ENCODE measurements at places on chromosomes 16 and 17.

DNA sequence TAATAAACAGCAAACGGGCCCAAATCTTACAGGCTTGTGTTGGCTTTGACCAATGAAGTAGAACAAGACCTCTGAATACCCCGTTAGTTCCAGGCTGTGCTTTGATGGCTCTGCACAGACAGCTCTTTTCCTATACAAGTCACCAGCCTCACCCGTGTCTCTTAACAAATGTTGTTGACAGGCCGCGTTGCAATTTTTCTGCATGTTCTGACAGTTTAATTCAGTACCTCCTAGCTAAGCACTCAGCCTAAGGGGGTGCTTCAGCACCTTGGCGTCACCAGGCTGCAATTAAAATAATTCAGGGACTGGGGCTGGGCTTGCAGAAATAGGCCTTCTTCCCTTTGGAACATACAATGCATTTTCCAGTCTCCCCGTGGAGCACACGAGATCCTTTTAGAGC is 500.1 kb downstream of the MAF start:
- no peak for DNase-seq

DNA sequence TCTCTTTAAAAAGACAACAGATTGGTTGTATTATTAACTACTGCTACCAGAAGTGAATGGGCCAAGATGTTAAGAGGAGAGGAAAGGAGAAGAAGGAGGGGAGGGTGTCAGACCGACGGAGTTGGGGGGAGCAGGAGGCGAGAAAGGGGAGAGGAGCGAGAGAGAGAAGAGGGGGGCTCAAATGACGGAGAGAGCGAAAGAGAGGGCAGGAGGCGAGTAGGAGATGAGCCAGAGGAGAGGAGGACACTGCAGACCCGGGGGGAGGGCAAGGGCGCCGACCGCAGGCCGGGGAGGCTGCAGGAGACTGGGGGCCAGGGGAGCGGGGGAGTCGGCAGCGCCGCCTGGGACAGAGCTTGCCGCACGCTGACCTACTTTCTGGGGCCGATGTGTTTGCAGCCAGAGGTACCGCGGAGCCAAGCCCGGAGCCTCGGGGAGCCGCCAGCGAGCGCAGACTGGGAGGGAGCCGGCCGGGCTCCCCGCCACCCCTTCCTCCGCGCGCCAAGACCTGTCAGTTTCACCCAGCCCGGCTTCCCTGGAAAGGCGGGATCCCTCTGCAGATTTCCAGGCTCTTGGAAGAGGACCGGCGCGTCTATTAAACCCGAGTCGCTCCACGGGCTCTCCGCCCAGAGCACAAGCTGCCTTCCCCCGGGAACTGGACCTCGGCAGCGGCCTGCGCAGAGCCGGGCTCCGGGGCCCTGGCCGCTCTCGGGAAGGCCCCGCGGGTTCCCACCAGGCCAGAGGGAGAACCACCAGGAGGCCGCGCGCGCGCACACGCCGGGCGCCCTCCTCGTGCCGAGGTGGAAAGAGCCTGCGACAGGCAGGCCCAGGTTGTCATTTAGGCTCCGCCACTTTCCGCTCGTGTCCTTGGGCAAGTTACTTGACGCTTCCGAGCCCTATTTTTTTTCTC is 74.6 kb downstream of the CMC2 start:
- no peak for DNase-seq

DNA sequence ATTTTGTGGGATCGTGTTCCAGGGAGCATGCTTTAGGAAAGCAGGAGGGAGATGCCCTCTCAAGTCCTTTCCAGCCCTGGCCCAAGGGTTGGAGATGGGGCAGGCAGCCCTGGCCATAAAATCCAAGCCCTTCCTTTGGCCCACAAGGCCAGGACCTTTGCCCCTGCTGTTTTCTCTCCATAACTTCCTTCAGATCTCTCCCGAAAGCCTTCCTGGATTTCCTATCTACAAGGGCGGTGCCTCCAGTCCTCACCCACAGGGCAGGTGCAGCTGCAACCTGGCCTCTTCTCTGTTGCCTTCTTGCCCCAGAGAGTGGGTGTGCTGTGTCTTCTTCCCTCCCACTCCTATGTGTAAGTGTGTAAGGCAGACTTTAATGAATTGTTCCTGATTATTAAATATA is 8.5 kb upstream of the PDP2 start:
- DNase-seq = no peak

DNA sequence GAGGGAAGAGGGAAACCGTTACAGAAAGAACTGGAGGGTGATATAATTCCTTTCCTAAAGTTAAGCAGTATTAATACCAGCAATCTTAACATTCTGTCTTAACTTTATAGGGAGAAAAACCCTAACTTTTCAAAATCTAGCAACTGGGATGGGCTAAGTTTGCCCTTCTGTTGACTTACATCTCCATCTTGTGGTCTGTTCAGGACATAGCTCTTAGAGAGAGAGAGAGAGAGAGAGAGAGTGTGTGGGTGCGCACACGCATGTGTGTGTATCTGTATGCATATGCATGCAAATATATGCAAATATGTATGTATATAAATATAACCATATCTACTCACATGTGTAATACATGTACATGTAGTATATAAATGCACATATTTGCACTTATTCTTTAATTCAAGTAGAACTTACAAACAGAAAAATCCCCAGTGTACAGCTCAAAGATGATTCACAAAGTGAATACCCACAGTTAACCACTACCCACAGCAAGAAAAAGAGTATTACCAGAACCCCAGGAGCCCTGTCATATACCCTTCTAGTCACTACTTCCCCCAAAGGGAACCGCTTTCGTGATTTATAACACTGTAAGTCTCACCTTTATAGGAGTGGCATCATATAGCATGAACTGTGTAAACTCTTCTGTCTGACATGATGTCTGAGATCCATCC is 46.5 kb downstream of the STX8 start:
- DNase-seq = no peak

DNA sequence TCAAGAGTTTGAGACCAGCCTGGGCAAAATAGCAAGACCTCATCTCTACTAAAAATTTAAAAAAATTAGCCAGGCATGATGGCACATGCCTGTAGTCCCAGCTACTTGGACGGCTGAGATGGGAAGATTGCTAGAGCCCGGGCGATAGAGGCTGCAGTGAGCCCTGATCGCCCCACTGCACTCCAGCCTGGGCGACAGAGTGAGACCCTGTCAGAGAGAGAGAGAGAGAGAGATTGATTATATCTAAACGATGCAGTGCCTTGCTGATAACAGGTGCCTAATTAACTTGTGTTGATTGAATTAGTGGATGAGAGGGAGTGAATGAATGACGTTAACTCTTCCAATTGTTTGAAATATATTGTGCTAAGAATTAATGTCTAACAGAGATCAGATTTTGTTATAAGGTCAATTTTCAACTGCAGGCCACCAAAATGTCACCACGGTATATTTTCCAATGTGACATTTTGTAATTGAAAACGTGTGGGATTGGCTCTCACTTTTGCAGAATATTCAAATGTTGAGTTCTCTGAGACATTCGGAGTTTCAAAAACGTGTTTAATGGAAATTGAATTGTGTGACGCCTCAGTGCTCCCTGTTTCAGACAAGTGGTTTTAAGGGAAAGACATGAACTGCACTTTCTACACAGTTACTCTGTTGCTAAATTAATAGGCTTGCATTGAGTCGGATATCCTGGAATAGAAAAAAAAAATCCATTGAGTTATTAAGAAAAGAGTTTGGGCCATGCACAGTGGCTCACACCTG is 53.6 kb downstream of the ABAT start:
- DNase-seq = no peak

DNA sequence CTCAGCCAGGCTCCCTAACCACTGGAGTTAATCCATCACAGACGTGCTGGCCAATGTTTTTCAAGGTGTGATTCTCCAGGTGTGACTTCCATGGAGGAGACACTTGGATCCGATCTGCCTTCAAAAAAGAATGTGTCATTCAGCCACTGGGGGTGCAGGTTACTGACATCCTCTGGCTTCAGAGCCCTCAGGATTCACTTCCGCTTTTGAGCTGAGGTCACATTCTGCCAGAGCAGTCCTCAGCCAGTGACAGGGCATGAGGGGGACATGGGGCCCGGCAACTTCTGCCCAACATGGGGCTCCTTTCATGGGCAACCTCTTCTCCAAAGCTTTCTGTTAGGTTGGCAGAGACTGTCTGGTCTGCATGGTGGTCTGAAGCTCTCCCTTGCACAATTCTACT is 81.4 kb downstream of the GRIN2A start:
- DNase-seq = no peak

- no peak for DNase-seq
Observed at GRCh38 chr16:57017251-57017650, 27.9 kb downstream of the NLRC5 start.

DNA sequence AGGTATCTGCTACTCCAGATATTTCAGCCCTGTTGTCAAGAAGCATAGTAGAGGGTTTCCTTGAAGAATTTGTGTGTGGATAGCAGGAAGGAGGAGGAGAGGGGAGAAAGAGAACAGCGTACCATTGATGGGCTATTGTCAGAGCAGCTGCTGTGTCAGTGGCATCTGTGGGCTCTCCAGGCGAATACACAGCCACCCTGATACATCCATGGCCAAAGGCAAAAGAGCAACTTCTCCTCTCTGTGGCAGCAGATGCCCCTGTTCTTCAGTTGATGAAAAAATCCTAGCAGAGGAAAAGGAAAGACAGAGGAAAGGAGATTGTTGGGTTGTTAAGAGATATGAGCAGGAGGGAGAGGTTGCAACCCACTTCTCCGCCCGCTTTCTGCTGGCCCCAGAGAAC is 12.2 kb upstream of the KCNJ2 start:
- no peak for DNase-seq

GRCh38 chr17:31521632-31522283 is 130.3 kb downstream of the RAB11FIP4 start:
- no peak for DNase-seq

DNA sequence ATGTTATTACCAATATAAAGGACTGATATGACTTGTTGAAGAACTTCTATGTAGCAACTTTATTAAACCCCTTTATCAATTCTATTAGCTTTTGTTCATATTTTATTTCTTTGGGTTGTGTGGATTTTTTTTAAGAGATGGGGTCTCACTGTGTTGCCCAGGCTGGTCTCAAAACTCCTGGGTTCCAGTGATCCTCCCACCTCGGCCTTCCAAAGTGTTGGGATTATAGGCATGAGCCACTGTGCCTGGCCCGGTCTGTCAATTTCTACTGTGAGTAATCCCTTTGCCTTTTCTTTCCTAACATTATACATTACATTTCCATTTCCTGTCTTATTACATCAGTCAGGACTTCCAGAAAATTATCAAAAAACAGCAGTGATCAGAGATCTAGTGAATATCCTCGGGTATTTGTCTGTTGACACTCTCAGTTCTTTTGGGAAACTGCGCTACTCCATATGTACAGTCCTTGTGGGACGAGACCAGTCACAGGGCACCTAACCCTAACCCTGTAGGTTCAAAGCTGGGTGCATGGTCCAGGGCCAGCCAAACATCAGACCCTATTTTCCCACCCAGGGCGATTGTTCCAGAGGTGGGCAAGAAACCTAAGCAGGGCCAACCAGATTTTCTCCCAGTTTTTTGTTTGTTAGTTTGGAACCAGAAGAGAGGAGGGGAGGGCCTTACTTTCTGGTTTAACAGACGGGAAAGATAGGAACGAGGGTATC is 1.7 kb upstream of the SLC47A1 start:
- no peak for DNase-seq

GRCh38 chr16:8631373-8631772 is 9.9 kb downstream of the METTL22 start:
- DNase-seq = no peak

All from activated CD4-positive, CD25-positive, alpha-beta regulatory T cell treated with anti-CD3 and anti-CD28 coated beads, Interleukin-2, amount 50 U/mL, for 16 hours (primary cell).